ENCODE measurements at places on chromosomes 16 and 17.

DNA sequence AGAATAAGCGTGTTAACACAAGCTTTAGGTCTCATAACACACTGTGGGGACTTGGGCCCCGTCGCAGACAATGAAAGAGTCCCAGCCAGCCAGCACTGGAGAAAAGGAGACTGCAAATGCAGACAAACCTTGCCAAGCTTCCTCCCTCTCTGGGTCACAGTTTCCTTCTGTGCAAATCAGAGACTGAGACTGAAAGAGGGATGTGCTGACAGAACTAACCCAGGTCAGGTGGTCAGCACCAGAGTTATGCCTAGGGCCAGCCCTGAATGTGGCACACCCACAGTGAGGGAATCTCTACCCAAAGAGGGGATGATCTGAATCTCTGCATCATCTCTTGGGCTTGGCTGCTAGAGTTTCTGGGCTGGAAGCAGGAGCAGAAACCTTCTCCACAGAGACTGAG is 282.3 kb upstream of the CCL2 start:
- DNase-seq, result no peak

DNA sequence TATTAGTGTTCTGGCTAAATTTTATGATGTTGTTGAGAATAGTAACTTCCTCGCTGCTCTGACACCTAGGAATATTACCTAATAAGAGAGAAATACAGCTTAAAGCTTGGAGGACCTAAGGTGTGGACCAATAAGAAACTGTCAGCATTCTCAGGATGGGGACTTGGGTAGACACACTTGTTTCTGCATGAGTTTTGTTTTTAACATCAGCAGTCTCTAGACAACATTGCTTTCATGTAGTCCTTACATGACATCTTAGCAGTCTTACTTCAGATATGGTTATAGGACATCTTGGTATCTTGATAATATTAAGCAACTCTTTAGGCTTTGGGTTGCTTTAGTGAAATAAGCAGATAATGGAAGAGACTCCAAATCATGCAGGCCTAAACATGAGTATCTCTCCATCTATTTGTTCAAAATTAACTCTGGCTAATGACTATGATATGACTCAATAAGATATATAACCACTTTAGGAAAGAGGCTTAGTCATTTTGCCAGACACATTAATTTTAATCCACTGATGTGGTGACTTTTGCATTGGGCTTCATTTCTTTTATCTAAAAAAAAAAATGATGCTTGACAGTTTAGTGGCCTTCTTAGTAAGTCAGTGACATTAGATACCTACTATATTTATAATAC is 84.5 kb downstream of the WNT3 start:
- no peak for DNase-seq

- DNase-seq, result no peak
Measured at GRCh38 chr16:61890386-61890785, 145.9 kb downstream of the CDH8 start.

GRCh38 chr16:27774779-27775178 is 224.8 kb downstream of the KATNIP start:
- DNase-seq, result no peak

GRCh38 chr17:78682363-78682762 is 99.7 kb downstream of the CYTH1 start:
- no peak for DNase-seq

DNA sequence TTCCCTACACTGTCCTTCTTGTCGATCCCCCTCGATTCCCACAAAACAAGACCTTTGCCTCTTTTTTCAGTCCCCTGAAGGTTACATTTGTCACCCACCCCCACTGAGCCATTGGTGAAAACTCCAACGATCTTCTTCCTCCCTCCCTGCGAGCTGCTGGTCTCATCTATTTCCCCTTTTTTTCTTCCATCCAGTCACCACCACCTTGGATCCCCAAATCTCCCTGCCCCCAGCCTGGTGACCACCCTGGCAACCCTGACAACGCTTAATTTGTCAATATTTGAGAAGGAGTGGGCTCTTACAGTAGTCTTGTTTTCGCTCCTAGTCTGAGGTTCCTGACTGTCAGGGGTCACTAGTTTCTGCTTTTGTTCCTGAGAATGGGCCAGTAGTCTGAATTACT is 62.9 kb downstream of the SMPD3 start:
- DNase-seq, result no peak

DNA sequence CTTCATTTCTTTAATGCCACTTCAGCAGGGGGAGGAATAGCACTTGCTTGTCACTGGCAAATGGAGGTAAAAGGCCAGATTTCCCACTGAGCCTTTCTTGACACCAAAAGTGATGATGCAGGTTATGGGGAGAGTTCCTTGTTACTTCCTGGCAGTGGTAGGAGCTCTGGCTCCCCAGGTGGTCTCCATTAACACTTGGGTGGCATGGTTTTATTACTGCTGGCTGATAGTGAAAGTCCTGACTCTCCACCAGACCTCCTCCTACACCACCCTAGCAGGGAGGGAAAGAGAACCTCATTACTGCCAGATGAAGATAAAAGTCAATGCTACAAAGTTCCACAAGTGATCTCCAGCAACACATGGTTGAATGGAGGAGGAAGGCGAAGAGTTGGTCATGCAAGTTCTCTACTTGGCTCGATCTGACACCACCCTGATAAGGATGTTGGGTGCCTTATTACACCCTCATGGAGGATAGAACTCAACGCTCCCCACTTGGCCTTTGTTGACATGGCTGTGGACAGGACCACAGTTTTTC is 152.7 kb upstream of the GNAO1 start:
- no peak for DNase-seq

DNA sequence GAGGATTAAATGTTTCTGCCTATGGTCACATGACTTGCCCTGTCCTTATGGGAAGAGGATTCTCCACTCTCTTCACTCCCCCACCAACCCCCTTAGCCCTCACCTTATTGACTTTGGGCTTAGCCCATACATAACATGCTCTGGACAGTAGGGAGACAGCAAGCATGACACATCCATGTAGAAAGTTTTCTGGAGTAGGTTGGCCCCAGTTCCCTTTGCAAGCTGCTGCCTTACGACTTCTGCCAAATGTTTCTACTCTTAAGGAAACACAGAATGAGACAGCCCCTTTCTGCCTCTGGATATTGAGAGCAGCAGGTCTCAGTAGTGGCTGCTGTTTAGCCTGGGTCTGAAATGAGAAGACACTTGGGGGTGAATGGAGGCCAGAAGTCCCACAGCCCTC is 282.2 kb downstream of the MAP2K6 start:
- no peak for DNase-seq

DNA sequence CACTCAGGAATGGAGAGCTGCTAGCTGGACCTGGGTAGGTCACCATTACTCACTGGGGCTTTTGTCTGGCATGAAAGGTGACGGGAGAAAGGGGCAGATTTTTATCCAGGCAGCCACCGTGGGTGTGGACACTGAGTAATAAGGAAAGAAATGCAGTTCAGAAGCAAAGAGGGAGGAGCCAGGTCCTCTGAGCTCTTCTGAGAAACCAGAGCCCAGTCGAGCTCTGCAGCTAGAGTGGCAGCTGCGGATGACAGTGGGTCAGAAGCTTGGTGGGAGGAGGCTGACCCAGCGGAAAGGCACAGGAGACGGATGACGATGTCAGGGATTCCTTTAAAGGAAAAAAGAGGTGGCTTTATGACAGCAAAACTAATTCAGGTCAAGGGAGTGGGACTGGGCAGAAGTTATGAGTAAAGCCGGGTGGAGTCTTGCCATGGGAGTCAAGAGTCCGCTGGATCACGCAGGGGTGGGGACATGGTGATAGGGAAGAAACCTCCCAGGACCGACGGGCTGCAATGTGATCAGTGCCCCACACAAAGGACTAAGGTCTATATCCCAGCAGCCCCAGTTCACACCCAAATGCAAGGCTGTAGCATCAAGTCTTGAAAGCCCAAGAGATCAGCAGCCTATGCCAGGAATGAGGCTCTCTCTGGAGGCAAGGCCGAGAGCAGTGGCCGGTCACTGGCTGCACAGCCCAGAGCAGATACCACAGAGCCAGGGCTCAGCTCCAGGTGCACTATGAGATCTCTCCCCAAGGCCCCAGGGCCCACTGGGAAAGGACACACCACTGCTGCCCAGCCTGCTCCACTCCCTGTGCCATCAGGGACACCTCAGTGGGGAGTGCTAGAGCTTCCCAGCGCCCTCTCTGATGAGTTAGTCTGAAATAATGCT is 6.3 kb upstream of the MNT start:
- DNase-seq, result no peak

DNA sequence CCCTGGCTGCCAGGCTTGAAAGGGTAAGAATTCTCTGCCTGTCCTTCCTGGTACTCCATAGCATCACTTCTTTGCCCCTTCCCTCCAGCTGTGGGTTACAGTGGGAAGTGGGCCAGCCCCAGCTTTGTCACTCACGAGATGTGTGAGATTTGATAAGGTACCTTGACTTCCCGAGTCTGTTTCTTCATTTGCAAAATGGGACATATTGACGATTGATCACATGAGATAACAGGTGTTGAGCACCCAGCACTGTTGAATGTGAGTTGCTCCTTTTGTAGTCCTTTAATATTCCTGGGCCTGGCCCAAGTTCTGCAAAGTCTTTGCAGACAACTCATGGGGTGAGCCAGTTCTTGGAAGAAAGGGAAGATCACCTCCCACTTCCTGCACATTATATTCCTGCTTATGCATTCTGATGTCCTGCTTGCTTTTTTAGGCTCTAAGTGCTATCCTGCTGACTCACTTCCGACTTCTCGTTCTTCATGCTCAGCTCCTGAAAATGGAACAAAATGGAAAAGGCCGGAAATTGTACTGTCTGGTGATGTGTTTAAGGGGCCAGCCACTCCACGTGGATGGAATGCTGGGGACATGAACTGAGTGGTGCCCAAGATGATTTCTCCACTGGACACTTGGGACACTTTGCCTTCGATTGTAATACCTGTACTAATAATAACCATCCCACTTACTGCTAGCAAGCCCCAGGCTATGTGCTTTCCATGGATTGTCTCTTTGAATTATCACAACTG is 8.3 kb upstream of the NLK start:
- DNase-seq, result no peak

DNA sequence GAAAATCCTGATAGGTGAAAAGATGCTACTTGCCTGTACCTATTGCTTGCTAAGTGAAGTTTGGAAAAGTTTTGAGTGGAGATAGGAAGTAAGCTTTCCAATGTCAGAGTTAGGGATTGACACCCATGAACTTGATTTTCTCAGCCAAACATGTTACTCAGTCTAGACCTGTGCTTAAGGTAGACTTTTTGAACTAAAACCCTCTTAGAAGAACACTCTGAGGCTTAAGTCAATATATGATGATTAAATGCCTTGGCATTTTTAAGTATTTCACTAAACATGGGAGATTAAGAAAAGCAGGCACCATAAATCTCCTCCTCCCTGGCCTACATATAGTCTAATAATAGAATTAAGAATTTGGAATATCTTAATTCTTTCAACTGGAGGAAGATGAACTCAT is 785.6 kb upstream of the SOX9 start:
- DNase-seq, result no peak

DNA sequence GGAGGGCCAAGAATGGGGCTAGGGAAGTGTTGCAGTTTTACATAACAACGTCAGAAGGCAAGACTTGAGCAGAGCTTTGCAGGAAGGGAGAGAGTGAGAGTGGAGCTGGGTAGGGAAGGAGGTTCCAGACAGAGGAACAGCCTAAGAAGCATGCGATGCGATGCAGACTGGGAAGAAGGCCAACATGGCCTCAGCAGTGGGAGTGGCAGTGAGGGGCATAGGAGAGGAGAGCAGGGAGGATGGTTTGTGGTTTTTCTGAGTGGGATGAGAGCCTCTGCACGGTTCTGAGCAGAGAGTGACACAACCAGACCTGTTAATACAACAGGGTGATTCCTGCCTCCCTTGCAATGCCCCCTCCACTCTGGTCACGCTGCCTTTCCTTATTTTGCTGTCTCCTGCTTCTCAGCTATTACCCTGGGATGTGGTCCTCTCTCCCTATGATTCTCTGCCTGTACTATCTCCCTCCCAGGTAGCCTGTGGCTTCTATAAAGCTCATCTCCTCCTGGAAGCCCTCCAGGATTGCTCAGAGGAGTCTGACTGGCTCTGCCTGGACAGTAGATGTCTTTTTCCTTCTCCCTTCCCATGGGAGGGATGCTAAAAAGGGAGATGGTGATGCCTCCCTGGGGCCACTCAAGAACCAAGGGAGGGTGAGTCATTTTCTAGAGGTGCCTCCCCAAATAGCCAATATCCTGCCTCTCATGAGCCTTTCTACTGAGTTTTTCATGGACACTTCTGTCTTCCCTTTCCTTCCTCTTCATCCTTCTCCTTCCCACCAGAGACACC is 38.7 kb upstream of the NGFR start:
- DNase-seq, result no peak

- DNase-seq, result no peak
Measured at GRCh38 chr17:14712611-14713021, 411.7 kb downstream of the HS3ST3B1 start.

DNA sequence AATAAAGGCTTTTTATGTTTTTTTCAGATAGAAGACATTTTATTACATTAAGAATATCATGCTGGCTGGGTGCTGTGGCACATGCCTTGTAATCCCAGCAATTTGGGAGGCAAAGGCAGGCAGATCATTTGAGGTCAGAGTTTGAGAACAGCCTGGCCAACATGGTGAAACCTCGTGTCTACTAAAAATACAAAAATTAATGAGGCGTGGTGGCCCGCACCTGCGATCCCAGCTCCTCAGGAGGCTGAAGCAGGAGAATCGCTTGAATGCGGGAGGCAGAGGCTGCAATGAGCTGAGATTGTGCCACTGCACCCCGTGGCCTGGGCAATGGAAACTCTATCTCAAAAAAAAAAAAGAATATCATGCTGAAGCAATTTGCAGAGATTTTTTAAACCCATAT is 29.1 kb upstream of the HAPSTR1 start:
- DNase-seq, result no peak

- DNase-seq, result no peak
Measured at GRCh38 chr17:44177640-44178039, 7.1 kb downstream of the ASB16 start.

DNA sequence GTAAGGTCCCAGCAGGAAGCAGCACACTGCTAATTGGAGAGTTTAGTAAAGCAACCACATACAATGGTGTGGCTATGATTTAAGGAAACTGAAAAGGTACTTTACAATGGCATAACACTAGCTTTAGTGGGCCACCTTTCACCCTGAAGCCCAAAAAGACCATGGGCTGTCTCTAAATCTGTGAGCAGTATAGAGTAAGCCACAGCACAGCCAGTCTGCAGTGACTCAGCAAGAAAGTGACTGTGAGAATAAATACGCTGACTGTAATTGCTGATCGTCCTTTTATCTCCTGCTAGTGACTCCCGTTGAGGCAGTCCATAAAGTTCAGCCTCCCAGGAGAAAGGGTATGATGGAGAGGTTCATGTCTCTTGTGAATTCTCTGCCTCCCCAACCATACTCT is 679.8 kb upstream of the KIF2B start:
- DNase-seq, result no peak

GRCh38 chr17:48526608-48527546 is 3.9 kb downstream of the HOXB1 start:
- DNase-seq, result no peak
